ENCODE measurements at places on chromosomes 5 and 9.
A peak's percentile ranks its signal among the peaks of the same experiment; 100 is the strongest.

- DNase-seq = peak; percentile 27
Observed at GRCh38 chr9:6024035-6024554, 8.7 kb upstream of the RANBP6 start.

GRCh38 chr9:82110881-82111280 lies 122.3 kb downstream of the SPATA31D1 start:
- peak; percentile 8 for DNase-seq

DNA sequence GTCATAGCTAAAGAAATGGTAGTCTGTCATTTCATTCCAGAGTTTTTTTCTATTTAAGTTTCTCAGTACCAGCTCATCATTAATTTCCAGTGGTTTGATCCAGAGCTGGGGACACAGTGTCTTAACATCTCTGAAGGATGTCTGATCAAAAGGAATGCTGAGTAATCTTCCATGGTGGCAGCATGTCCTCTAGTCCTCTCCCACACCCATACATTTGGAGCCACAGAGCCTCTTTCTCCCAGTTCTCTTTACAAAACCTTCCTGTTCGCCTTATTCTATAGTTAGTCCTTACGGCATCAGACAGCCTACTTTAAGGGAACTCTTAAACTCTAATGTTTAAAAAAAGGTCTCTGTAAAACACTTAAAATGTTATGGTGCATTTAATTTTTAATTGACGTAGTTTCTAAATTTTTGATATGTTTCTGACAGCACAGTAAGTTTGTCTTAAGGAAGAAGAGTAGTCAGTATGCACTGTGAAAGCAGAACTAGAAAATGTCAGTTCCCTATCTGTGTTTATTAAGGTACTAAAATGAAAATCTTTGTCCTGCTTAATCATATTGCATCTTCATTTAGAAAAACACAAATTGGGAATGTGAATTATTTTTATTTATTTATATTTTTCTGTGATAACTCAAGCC lies 96.8 kb downstream of the INIP start:
- no peak for DNase-seq

GRCh38 chr9:134570151-134570621 lies 71.4 kb upstream of the COL5A1 start:
- peak; percentile 26 for DNase-seq

- peak; percentile 84 for DNase-seq
Observed at GRCh38 chr9:113296796-113297558, 6.2 kb downstream of the RNF183 start.

- DNase-seq = no peak
Observed at GRCh38 chr5:64775291-64775690, 6.6 kb downstream of the CWC27 start.

- DNase-seq = no peak
Observed at GRCh38 chr9:3992924-3993323, 306.9 kb downstream of the GLIS3 start.

DNA sequence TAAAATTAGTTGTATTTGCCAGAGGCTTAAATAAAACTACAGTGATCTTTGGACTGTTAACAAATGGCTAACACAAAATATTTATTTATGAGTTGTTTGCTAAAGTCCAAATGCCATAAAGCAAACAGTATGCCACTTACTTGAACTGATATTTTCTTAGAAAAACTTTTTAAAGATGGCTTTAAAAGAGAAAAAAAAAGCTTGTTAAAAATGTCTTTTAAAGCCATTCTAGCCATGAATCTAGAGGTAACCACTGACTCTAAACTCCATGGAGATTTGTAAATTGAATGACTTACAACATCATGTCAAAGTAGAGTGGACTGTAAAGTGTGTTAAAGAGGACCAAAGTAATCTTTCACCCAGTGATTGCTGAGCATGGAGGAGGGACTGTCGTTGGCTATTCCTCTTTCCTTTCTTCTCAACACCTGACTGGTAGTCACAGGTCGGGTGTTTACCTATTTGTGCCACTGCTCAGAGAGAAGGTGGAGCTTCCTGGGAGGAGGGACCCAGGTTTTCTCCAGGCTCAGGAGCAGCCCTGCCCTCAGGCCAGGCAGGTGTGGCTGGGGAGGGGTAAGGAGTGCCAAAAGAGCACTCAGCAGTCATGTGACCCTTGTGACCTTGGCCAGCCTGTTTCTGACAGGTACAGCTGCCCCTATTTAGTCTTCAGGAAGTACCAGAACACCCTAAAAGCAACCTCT lies 69.1 kb upstream of the TJP2 start:
- DNase-seq = no peak

DNA sequence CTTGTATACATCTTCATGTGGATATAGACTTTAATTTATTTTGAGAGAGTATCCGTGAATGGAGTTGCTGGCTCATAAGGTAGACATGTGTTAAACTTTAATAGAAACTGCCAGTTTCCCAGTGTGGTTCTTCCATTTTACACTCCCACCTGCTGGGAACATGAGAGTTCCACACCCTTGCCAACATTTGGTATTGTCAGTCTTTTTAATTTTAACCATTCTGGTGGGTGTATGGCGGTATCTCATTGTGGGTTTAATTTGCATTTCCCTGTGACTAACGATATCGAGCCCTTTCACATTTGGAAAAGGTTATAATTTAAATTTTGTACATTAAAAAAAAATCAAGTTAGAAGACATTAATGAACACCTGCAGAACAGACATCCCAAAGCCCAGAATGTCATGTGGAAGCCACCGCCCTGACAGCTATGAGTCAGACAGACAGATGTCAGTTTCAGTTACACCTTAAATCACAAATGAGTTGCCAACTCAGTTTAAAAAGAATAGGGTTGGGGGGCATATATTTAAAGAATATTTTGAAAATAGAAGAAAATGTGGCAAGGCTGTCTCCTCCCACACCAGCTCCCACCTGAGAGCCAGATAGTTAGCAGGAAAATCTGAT lies 36.9 kb downstream of the ANKRD33B start:
- no peak for DNase-seq

GRCh38 chr5:62306323-62306895 lies 403 bp downstream of the KIF2A start:
- DNase-seq = peak; percentile 69

- DNase-seq = peak; percentile 38
Observed at GRCh38 chr5:43193181-43193893, 1.3 kb downstream of the NIM1K start.

GRCh38 chr9:131276891-131277286 lies 579 bp upstream of the FAM78A start:
- DNase-seq = no peak

DNA sequence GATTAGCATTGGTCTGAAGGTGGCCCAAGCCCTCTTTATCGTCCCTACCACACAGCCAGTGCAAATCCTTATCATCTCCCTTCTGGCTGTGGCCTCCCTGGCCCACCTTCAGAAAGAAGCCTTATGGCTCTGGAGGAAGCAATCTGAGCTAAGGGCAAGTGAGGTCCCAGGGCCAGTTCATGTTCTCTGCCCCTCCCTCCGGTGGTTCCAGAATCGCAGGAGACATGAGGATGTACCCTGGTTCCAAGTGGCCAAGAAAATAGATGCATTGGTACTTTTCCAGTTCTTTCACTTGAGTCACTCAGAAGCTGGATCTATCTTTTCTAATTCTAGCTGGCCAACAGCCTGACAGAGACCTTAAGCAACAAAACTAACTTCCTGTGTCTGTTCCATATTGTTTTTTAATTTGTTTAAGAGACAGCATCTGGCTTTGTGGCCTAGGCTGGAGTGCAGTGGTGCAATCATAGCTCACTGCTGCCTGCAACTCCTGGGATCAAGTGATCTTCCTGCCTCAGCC lies 60.7 kb downstream of the LHFPL2 start:
- DNase-seq = no peak

DNA sequence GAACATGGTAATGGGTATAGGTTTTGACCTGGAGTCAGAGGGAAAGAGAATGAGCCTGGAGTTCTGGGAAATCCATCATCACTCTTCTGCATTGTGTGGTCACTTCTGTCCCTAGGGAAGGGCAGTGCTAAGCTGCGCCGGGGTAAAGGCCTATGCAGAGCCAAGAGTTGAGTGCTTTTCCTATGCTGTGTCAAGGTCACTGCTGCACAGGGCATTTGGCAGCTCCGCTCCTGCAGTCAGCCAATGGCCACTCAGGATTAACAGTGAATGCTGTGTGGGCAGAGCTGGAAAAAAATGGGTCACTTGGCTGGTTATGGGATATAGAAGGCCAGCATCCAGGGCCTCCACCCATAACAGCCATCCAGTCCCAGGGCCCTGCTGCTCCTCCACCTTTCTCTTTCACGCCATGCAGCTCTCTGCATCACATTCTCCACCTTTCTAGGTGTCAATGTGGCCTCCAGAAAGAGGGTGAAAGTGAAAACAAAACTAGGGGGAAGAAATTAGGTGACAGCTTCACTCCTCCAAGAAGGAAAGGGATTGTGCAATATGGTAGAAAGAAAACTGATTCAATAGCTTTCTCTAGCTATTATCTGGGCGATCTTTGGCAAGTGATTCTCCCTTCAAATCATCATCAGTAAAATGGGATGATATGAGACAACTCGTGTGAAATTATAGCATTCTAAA lies 279.3 kb upstream of the ANKRD55 start:
- DNase-seq = no peak

- DNase-seq = no peak
Observed at GRCh38 chr5:133773247-133774202, 161.2 kb upstream of the FSTL4 start.

- peak; percentile 33 for DNase-seq
Observed at GRCh38 chr5:132877938-132878337, 4.5 kb downstream of the LEAP2 start.

- no peak for DNase-seq
Observed at GRCh38 chr5:72402959-72403628, 82.9 kb downstream of the PTCD2 start.

GRCh38 chr5:173721601-173722232 lies 105.3 kb upstream of the BOD1 start:
- DNase-seq = no peak

DNA sequence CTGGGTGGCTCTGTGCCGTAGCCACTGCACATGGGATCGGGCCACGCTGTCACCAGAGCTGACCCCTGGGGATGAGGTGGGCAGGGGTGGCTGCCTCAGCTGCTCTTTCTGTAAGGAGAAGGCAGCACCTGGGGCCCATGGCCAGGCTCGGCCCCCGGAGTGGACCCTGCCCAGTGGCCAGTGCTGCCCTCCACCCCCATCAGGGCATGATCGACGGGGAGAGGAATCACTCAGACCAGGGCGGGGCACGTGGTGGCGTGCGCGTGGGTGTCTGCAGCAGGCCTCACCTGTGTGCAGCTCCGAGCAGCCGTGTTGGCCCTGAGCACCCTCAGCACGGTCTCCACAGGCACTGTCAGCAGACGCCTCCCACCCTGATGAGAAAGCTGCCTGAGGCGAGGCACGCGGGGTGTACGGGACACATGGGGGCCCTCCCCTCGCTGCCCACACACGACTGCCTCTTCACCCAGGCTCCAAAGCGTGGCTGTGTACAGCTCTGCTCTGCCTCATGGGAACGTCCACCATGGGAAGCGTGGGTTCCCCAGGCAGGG lies 8.6 kb upstream of the CARD9 start:
- DNase-seq = no peak

GRCh38 chr9:35482071-35482470 lies 7.8 kb upstream of the RUSC2 start:
- no peak for DNase-seq

DNA sequence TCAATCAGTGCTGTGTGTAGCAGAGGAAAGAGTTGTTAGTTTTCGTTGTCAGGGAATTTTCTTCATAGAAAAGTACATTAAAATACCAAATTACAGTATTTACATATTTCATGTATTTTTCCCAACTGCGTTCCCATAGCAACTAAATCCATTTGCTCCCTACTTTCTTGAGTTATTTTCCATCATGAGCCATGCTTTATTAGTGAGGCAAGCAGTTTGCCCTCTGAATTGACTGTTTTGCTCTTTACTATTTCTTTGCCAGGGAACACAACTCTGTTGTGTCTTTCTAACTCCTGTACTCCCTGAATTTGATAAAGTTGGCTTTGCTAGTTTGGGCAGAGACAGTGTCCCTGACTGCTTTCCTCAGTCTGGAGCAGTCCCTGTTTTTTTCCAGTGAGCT lies 276.2 kb upstream of the SLC30A5 start:
- DNase-seq = no peak

DNA sequence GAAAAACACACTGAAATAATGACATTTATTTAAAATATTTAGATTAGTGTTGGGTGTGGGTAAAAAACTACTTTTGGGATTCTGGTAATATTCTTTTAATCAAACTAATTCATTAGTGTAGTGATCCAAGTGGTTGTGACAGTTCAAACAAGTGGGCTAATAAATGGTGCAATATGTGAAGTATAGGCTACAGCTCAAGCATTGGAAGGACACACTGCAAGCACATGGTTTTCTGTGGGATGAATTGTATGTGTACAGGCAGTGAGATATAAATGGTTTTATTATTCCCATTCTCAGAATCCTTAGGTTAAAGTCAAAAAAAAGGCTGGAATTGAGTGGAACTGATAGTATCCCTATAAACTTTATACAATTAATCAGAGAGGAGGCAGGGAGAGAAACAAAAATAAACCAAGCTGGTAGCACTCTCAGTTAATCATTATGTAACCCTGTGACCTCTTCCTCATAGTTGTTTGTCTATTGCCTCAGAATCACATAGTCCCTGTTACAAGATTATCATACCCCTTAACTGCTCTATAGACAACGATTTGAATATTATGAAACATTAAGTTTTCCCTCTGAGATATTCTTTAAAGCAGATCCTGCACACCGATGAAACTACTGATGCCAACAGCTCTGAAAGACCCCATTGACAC lies 1755.4 kb upstream of the ACO1 start:
- DNase-seq = no peak

GRCh38 chr5:23318960-23319359 lies 188.4 kb upstream of the PRDM9 start:
- no peak for DNase-seq

DNA sequence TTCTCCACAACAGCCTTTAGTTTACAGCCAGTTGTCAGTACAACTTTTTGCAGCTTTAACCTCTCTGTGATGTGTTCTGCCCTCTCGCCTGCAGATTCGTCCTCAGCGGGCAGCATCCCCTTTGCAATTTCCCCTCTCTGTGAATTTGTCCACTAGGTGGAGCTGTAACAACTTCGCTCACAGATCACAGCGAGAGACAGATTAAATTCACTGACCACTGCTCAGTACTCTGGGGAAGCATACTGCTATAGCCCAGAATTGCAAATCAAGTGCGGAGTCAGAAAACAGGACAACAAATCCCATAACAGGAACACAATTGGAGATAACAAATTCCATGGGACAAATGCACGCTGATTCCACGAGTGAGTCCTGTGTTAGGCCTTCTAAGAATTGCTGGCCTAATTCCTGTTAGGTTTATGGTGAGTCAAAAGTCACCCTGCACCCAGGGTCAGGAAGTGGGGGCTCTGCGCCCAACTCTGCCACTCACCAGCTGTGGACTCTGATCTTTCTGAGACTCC lies 2124.9 kb downstream of the MAT2B start:
- DNase-seq = peak; percentile 73

GRCh38 chr5:158450751-158451171 lies 591.8 kb upstream of the CLINT1 start:
- no peak for DNase-seq

DNA sequence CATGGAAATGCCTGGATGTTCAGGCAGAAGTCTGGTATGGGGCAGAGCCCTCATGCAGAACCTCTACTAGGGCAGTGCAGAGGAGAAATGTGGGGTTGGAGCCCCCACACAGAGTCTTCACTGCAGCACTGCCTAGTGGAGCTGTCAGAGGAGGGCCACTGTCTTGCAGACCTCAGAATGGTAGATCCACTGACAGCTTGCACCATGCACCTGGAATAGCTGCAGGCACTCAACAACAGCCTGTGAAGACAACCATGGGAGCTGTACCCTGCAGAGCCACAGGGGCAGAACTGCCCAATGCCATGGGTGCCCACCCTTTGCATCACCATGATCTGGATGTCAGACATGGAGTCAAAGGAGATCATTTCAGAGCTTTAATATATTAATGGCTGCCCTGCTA lies 36.9 kb downstream of the TRIP13 start:
- no peak for DNase-seq
